ENCODE measurements at places on chromosomes 6 and 20.

DNA sequence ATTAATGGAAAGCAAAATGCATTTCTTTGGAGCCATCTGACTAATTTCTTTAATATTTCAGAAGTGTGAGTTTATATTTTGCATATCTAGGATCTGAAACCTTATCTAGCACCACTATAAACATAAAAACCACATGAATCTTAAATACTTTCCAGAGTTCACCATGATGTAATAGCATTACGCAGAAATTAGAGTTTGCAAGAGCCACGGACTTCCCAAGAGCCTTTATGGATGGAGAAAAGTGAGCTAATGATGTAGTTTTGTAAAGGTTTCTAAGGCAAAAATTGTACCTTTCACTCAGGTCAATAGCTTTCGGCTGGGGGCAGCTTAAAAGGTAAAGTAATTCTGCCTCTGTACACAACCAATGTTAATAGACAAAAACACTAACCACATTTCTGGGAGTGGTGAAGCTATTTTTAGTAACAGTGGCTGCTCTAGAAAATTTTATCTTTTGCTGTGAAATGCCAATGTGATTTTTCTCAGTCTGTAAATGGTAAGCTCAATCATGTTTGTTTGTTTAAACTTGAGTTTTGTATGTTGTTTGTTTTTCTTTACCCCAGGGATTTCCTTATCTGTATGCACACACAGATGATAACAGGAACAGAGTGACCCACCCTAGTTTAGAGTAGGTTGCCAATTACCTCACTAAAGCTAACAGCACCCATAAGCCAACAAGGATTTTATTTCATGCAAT, 80.5 kb downstream of the FILIP1 start:
- no peak for DNase-seq

DNA sequence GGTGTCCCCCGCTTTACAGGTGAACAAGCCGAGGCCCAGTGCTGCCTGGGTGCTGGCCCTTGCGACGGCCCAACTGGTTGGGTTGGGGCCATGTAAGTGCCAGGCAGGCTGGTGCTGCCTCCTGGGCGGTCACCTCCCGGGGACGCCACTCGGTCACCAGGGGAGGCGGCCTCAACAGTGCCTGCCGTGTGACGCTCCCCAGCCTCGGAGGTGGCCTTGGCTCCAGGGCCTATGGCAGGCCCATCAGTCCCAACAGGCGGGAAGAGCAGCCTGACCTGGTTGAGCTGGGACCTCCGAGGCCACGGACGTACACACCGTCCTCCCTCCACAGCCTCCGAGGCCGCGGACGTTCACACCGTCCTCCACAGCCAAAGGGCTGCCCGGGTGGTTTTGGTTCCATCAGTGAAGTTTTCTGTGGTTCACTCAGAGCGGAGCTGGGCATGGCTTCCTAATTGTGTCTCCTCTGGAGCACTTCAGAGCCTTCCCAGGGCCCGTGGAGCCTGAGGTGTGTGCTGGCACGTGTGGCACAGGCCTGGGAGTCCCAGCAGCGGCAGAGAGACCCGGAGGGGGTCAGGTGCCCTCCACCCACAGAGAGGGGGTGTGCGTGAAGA, 19.3 kb upstream of the SLCO4A1 start:
- no peak for DNase-seq

- no peak for DNase-seq
These were observed 42.8 kb upstream of the MRPS10 start for GRCh38 chr6:42260396-42260888.

- DNase-seq: peak; percentile 48
These were observed 47.1 kb downstream of the MCUR1 start for GRCh38 chr6:13767121-13767808.

- DNase-seq: no peak
These were observed 293.1 kb upstream of the KCNQ5 start for GRCh38 chr6:72328775-72329174.

DNA sequence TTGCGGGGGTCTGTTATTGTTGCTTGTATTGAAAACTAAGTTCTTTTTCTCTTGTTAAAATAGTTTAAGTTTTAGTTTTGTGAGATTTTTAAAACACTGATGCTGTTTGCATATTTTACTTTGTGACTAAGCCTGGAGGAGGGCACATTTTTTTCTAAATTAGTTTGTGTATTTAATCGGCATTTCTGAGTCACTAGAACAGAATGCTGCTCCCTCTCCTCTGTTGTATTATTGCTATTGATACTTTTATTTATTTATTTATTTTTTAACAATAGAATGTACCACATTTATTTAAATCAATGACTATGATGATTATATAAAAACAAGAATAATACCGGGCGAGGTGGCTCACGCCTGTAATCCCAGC, 5.1 kb upstream of the FAM50B start:
- DNase-seq: no peak

DNA sequence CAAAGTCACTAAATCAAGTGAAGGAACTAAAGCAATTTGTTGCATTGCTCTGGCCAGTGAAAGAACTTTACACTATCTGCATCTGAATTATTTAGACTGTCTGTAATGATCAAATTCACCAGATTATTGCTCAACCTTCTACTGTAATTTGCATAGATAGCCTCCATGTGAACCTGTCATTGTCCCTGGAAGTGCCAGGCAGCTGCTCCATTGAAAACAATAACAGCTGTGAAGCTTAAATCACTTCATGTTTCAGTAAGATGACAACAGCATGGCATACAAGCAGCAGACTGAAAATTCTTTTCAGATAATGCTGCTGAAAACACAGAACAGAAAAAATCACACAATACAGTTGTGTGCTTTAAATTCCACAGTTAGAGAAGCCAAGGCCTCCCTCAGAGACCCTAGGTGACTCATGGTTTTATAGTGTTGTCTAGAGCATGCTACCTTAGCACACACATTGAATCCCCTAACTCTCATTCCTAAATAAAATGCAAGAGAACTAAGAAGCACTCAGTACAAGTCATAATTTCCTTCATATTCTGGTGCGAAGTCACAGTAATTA, 248.9 kb downstream of the TPBG start:
- DNase-seq: no peak

DNA sequence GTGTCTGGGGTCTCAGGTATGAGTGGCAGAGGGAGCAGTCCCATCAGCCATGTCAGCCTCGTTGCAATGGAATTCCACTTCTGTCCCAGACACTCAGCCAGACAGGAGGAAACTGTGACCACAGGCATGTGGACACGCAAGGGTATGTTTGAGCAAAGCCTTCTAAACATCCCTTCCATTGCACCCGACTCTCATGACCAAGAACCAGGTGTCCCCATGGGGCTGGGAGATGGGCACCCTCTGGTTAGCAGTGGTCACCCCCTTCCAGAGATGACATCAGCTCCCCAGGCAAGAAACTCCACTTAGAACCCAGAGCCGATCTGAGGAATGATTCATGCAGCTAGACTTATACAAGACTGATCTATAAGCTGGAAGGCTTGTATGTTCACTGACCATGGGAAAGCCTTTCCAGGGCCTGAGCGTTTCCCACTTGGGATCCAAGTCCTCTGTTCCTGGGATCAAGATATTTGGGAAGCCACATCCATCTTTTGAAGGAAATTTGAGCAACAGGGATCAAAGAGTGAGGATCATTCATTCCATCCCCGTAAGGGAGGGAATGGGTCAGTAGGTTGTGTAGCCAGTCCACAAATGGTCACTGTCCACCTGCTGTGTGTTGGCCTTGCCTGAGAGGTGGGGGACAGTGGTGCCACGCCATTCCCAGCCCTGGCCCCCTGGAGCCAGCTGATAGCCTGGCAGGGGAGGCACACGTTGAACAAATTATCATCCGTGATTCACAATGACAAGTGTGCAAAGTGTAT, 3.9 kb upstream of the MRGBP start:
- no peak for DNase-seq

DNA sequence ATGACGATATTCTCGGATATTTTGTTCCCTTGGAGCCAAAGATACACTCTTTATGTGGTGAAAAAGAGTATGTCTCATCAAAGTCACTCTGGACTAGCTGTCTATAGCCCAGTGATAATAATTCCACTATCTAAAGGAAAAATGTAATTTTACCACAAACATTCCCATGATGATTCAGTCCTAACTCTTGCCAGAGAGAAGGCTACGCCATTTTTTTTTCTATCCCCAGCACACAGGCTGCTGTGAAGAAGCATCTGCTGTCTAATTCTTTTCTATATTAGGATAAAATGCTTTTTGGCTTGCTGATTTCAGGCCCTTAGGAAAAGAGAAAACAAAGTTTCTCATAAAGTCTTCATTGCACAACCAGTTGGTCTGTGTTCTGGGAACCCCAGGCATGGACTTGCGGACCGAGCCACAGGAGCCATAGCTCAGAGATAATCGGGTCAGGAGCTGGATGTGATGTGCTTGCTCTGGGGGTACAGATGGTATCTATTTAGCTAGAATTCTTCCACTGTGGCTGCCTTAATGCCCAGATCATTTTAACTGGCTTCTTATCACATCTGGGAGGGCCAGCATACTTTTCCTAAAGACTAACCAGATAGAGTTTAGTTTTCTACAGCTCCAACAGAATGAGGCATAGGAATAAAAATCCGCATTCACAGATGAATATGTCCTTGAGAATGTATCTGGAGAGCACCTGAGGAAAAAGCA, 683.7 kb upstream of the ID4 start:
- no peak for DNase-seq

DNA sequence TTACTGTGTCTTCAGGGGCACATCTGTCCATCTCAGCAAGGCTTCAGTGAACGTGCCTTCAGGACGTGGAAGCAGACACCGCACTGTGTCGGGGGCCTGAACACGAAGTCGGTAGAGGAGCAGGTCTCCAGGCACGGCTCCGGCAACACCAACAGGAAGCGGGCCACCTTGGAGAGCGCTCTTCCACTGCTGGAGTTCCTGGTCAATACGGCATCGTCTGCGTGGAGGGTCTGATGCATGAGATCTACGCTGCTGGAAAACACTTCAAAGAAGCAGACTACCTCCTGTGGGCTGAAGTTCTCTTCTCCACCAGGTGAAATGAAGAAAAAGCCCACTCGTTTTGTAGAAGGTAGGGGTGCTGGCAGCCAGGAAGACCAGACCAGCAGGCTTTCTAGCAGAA, 69.3 kb upstream of the SLCO4A1 start:
- DNase-seq: no peak

DNA sequence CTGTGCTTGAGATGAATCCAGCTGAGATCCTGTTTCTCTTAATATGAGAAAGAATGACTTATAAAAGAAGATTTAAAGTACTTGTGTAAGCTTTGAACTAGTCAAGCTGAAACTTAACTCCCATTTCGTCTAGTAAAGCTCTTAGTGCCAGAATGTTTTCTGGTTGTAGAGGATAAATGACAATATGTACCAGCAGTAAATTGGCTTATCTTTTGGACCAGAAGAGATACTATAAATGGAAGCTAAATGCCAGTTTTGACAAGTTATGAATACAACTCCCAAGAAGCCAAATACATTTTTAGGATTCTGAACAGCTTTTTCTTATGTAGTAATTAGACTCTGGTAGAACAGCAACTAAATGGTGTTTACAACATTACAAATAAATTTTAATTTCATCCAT, 608.7 kb downstream of the EYS start:
- DNase-seq: no peak

All from CD4-positive, alpha-beta T cell treated with Interleukin-4 for 4 hours (primary cell).